Aorta (tissue), 5 donors: ENCODE measurements at places on chromosomes 1 and 21. TPM values are rescaled to one million over a fixed set of nuclear protein-coding genes. Genes with fewer than 3 reads are reported as not detected.
A peak's percentile ranks its signal among the peaks of the same experiment; 100 is the strongest.

The OR2L5 gene
- 0.24 TPM for total RNA-seq

The AMY2B gene
- 16.7 TPM for total RNA-seq

The DNALI1 gene
- total RNA-seq, result 6.2 TPM

GRCh38 chr1:152777510-152778137, 2.7 kb downstream of the LCE1F start:
- no peak for DNase-seq

DNA sequence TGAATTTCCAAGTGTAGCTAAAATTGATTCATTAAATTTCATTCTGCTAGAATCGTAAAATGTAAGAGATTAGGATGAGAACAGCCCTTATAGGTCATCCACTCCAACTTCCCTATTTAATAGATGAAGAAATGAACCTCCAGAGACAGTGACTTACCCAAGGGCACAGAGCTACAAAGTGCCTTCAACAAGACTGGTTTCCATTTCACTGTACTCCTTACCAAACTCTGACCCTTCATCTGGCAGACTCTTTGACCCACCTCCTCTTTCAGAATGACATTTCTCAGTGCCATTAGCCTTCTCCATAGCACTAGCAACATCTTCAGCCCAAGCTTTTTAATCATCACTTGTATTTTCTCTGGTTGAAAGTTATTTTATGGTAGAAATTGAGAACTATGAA, 161.3 kb downstream of the NEK7 start:
- no peak for DNase-seq

DNA sequence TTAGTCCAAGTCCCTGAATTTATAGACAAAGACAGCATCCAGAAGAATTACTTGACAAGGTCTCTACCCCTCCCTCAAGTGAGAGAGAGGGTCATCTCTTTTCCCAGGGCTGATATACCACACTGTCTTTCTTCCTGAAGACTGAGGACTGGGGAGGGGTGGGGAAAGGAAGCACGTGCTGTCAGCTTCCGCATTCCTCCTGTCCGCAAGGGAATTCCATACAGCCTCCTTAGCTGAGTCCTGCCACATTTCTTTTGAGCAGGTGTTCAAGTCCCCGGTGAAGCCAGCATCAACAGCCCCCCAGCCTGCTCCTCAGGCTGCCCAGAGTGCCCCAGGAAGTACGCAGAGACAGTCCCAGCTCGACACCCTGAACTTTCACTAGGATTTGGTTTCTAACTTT, 34.2 kb downstream of the PCAT6 start:
- DNase-seq, result no peak

DNA sequence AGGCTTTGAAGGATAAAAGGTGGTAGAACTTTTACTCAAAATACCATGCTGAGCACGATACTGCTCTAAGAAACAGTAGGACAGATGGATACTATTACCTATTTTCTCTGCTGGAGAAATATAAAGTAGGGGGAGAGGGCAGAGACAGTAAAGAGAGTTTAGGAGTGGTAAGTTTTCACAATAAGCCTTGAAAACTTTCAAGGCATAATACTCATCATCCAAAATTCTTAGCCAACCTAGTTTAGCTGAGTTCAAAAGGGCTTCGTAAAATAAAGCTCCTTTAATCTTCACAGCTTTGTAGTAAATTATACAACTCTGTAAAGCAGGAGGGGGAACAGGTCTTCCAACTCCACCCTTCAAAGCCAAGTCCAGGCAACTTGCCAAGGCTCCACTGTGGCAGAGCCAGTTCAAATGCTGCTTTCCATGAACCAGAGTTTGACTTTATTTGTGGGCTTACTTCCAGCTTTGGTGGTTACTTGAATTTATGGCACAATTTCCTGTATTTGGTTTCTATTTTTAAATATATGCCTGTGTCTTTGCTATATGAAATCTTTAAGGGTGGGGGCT, 15.5 kb downstream of the TEX38 start:
- DNase-seq, result peak; percentile 87

DNA sequence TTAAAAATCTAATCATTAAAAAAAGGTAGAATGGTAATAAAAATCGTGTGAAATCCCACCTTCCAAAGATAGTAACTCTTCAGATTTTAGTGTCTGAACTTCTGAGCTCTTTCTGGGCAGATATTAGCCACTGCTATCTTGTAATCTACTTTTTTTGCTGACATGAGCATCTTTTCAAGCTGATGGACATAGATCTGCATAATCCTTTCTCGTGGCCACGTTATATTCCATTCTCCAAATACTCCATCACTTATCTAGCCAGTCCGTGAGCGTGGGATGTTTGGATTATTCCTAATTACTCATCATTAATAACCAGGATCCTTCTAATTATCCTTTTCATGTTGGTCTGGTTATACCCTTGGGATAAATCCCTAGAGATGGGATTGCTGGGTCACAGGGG, 254.2 kb upstream of the VAMP3 start:
- no peak for DNase-seq

- DNase-seq, result no peak
These were observed 303.8 kb upstream of the LRRC7 start for GRCh38 chr1:69263921-69264391.

DNA sequence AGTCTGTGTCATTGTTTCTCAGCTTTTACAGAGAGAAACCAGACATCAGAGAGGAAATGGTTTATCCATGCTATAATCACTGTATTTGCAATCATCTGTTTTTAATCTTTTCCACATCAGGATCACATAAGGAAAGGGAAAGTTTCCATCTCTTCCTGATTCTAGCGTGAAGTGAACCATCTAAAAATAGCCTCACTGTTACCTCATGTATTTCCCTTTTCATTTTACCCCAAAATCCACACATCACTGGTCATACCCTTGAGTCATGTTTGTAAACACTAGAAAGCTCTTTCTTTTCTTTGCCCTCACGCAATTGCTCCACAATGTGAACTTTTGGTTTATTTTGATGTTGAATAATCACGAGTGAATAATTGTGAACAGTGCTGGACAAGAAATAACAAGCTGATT, 146.0 kb downstream of the PLA2G4A start:
- DNase-seq, result no peak

DNA sequence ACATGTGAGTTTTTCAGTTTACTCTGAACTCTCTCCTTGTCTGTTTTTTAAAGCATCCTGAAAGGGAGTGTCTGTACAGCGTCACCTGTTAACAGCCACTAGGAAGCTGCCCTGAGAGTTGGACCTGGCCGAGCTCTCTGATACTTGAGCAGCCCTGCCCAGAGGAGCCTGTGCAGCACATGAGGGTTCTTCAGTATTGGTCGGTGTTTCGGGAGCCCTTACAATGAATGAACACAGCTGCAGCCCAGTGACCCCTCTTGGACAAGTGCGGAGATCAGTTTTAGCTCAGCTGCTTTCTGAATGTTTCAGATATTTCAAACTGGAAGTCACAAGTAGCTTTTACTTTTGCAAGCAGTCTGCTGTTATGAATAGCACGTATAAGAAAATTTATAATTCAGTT, 39.2 kb downstream of the ADARB1 start:
- DNase-seq, result no peak

DNA sequence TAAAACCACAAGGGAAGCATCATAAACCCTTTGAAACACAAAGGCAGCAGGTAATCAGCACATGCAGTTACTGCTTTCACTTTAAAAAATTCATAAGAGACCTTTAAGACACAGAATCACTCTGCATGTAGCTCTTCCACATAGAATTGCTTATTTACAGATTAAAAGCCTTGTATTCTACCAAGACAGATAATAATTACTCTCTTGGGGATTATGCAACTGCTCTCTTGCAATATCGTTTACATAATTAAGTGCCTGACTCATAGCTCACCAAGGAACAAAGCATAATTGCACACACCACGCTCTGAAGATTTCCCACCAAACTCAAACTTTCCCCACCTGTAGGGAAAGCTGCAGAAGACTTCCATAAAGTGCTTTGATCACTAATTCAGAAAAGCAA, 87.9 kb downstream of the VAV3 start:
- DNase-seq, result no peak

- peak; percentile 86 for DNase-seq
These were observed 101.2 kb upstream of the COL6A1 start for GRCh38 chr21:45880097-45881068.
